ENCODE measurements at places on chromosomes 7 and 10.

DNA sequence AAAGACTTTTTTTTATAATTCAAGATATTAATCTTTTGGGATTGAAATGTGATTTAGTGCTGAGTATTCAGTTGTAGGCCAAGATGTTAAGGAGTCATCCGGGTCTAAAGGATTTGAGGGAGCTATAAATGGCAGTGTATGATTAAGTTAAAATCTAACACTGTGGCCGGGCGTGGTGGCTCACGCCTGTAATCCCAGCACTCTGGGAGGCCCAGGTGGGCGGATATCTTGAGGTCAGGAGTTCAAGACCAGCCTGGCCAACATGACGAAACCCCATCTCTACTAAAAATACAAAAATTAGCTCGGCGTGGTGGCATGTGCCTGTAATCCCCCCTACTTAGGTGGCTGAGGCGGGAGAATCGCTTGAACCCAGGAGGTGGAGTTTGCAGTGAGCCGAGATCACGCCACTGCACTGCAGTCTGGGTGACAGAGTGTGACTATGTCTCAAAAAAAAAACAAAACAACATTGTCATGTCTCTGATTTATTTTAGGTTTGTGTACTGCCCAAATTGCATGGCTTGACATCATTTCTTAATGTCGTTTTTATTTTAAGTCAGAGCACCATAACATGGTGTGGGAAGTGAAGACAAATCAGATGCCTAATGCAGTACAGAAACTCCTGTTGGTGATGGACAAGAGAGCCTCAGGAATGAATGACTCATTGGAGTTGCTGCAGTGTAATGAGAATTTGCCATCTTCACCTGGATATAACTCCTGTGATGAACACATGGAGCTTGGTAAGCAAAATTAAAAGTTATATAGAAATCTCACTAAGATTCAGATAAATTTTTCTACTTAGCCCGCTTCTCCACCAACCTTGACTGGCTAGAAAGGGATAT, 10.7 kb downstream of the HBP1 start:
- no peak for DNase-seq

GRCh38 chr7:107446988-107447387, 22.9 kb upstream of the GPR22 start:
- DNase-seq, result no peak

DNA sequence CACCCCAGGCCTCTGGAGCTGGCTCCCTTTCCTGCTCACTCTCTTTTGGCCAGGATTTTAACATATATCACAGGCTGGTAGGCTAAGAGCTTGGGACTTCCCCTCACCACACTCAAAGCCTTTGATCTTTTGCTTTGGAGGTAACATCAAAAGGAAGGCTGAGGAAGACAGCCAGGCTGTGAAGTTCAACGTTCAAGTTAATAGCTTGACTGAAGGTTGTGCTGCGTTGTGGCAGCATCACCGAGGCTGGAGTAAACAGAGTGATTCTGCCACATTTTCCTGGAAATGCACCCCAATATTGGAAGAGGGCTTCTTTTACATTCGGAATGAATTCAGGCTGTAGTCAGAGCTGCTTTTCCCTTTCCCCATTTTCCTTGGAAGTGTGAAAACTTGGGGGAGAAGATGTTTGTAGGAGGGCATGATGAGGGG, 57.3 kb downstream of the TCF7L2 start:
- DNase-seq, result no peak

DNA sequence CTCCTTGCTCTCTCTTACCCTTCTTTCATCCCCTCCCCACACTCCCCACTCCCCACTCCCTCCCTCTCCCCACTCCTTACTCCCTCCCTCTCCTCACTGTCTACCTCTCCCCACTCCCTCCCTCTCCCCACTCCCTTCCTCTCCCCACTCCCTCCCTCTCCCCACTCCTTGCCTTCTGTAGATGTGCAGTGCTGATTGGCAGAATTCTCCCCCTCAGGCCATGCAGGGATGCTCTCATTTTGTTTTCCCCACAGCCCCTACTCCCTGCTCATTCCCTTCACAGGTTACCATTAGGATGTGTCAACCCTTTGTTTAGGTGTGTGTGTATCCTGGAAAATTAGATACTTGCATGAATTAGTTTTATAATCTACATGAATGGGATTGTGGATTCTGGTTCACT, 90.3 kb downstream of the CELF2 start:
- DNase-seq, result no peak

All from HuH-7 (cell line).